Astrocyte of the spinal cord (primary cell): ENCODE measurements at places on chromosomes 5 and 9.

DNA sequence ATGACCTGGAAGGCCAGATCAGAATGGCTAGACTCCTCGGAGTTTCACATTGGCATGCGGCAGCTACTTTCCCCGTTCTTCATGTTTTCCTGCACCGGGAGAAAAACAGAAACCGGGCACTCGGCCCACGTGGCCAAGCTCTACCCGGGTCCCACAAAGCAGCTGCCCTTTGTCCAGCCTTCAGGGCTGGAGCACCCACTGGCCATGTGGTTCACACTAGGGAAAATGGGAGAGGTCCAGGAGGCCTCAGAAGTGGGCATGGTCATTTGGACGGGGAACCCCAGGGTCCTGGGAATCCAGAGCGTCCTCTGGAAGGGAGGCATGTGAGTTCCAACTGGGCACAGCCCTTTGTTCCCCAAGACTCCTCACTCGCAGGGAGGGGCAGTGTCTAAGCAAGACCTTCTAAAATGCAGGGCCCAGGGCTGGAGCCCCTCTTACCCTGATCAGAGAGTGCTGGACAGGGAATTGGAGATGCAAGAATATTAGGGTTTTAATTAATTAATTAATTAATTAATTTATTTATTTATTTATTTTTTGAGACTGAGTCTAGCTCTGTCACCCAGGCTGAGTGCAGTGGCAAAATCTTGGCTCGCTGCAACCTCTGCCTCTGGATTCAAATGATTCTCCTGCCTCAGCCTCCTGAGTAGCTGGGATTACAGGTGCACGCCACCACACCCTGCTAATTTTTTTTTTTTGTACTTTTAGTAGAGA, 97.2 kb upstream of the CPEB4 start:
- DNase-seq = no peak

GRCh38 chr5:108003178-108003577, 332.4 kb upstream of the EFNA5 start:
- peak; percentile 76 for DNase-seq

GRCh38 chr9:2479056-2479565, 142.5 kb upstream of the VLDLR start:
- no peak for DNase-seq

GRCh38 chr5:179254638-179255271, 90.5 kb downstream of the ADAMTS2 start:
- no peak for DNase-seq

DNA sequence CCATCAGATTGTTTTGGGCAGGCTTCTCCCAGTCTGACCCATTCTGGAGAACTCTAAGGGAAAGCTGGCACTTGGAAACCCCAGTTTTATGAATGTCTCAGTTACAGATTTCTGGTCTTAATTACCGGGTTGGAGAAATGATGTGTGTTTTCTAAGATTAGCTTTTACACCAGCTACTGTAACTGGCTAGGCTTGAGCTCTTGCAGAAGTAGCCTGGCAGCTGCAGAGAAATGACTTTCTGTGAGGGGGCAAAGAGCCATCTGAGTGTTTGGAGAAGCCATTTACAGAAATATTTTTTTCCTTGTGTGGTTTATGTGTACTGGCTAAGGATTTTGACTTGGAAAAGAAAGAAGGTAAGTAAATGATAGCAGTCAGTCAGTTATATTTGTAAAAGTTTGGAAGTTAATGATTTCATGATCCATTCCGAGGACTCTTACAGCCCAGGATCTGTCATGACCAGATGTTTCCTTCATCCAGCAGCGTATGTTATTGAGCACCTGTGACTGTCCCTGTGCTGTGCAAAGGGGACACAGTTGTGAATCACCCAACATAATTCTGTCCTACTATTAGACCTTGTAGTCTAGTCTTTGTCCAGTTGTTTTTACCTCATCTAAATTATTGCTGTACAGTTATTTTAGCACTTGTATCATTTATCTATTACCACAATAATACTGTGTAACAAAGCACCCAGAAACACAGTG, 53.7 kb upstream of the GDNF start:
- no peak for DNase-seq

- DNase-seq = peak; percentile 22
These were observed 17.0 kb downstream of the GRXCR2 start for GRCh38 chr5:145855763-145856267.

GRCh38 chr9:111832449-111832848, 37.7 kb upstream of the SHOC1 start:
- no peak for DNase-seq

DNA sequence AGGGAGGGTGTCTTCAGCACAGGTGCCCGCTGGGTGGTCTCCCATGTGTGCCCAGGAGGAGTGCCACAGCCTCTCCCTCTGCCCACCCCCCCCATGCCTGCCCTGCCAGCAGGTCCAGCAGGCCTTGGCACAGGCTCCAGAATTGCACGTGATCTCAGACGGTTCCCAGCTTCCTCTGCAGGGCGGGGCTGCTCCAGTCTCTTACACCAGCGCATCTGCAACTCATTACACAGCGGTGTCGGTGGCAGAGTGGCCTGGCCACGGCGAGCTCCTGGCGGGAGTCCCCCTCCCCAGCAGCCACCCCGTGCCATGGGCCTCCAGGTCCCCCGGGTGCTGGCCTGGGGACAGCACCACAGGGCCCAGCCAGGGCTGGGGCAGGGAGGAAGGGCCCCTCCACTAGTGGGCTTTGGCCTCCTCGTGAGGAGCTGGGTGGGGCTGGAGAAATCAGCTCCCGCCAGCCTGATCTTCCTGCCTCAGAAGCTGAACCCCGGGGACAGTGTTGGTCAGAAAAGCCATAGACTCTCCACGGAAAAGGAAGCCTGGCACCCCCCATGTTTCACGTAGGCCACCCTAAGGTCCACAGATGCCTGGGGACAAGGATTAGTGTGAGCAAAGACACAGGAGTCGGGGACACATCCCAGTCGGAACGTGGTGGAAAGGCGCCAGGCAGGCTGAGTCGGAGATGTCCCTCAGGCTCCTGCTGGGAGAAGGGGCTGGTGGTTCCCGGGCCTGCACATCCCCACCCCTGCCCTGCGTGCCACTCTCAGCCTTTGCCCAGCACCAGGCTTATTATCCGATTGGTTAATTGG, 40.2 kb downstream of the RXRA start:
- peak; percentile 82 for DNase-seq

- no peak for DNase-seq
These were observed 23.0 kb downstream of the PCSK1 start for GRCh38 chr5:96410013-96410412.

GRCh38 chr9:77521091-77521490, 127.0 kb downstream of the GNA14 start:
- DNase-seq = no peak

- peak; percentile 43 for DNase-seq
These were observed 453.6 kb upstream of the TUSC1 start for GRCh38 chr9:26131886-26132285.
